Left forelimb (tissue), 1 donor: ENCODE measurements at places on chromosomes 7 and 10.

DNA sequence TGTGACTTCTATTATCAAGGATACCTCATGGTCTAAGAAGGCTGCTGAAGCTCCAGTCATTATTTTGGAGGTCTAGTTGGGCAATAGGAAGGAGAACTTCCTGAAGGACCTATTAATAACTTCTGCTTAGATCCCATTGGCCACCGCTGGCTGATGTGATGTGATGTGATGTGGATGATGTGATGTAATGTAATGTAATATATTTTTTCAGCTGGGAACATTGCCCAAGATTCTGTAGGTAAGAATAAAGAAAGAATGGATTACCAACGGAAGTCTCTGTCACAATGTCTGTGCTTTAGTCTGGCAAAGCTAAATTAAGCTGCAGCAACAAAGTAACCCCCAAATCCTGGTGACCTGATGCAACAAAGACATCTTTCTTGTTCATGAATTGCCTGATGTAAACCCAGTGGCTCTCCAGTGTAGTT lies 233.7 kb downstream of the PTEN start:
- no peak for DNase-seq

GRCh38 chr10:80196270-80196949 lies 8.9 kb downstream of the ANXA11 start:
- DNase-seq = no peak

- no peak for DNase-seq
These were observed 66.9 kb upstream of the TFEC start for GRCh38 chr7:116097365-116098009.

GRCh38 chr10:102109166-102110116 lies 10.7 kb downstream of the LDB1 start:
- no peak for DNase-seq

- DNase-seq = no peak
These were observed 80.8 kb upstream of the MKX start for GRCh38 chr10:27826369-27826768.
